ENCODE measurements at places on chromosomes 6 and 20.

GRCh38 chr6:145895802-145896201 is 68.4 kb downstream of the SHPRH start:
- no peak for DNase-seq

DNA sequence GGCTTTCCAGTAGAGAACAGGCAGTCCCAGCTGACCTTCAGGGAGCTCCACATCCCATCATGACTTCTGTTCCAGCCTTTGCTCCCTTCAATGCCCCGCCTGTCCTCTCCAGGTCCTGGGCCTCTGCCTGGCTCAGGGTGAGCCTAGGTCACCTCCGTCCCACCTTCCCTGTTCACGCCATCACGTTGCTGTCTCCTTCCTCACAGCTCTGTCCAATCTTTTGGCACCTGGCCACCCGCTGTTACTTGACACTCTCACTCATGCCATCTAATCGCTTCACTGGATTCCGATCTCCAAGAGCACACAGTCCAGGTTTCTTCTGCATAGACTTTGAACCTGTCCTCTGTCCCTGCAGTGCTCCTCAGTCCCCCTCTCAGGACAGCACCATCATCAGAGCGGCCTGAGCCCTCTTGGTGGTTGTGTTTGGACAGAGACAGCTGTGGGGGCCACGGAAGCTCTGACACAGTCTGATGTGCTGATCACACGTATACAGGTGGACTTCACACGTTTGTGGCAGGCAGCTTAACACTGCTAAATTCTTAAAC is 34.7 kb upstream of the TIAM2 start:
- no peak for DNase-seq

DNA sequence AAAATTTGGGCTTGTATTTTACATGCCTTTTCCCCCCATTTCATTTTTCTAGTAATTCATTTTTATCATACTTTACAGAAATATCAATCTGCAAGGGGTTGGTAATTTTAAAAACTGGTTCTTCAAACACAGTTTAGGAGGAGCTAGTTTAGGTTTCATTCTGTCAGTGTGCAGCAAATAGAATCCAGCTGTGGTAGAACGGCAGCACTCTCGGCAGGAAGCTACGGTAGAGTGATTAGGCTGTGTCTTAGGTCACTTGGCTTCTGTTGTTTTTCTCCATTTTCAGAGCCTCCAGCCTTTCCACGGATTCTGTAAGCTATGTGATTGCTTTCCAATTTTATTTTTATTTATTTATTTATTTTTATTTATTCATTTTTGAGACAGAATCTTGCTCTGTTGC is 32.7 kb downstream of the TLDC2 start:
- no peak for DNase-seq

DNA sequence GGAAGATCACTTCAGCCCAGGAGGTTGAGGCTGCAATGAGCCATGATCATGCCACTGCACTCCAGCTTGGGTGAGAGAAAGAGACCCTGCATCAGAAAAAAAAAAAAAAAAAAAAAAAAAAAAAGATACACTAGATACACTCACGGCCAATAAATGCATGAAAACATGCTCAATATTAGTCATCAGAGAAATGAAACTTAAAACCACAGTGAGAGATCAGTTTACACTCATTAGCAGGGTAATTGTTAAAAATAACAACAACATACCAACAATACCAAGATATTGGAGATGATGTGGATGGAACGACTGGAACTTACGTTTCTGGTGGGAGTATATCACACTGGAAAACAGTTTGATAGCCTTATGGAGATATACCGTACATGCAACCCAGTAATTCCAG is 29.9 kb downstream of the HS3ST5 start:
- no peak for DNase-seq

- DNase-seq: no peak
Observed at GRCh38 chr6:73525546-73526330, 4.9 kb upstream of the EEF1A1 start.

- DNase-seq: no peak
Observed at GRCh38 chr6:132937466-132937906, 123.1 kb downstream of the RPS12 start.

- DNase-seq: no peak
Observed at GRCh38 chr6:47153404-47153755, 111.2 kb upstream of the ADGRF1 start.

DNA sequence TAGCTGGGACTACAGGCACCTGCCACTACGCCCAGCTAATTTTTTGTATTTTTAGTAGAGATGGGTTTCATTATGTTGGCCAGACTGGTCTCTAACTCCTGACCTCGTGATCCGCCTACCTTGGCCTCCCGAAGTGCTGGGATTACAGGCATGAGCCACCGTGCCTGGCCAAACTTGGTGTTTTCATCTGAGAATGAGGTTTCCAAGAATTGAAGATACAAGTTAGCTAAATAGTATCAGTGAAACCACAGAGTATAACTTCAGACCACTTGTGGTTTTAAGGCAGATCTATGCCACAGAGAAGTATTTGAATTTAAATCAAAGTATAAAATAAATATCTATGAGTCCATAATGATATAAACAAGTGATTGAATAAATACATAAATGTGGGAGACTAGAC is 70.1 kb downstream of the SLC16A10 start:
- DNase-seq: no peak

- DNase-seq: no peak
Observed at GRCh38 chr6:66478705-66479104, 771.7 kb upstream of the EYS start.

GRCh38 chr6:22008248-22008836 is 288.5 kb downstream of the PRL start:
- no peak for DNase-seq

DNA sequence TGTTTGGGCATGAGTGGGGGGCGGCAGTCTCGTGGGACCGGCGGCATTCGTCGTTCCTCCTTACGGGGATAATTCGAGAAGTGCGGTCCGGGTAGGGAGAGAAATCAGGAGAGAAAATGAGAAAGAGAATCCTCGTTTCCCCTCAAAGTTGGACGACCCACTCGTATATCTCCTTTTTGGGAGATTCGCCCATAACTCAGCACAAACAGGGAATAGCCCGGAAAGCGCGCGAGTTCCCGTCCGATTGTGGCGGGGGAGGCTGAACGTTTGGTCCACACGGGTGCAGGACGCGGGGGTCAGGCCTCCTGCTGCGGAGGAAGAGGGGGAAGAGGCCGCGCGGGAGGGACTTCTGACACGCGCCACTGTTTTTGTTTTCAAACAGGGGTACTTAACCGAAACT is 42.4 kb downstream of the POPDC3 start:
- DNase-seq: no peak

DNA sequence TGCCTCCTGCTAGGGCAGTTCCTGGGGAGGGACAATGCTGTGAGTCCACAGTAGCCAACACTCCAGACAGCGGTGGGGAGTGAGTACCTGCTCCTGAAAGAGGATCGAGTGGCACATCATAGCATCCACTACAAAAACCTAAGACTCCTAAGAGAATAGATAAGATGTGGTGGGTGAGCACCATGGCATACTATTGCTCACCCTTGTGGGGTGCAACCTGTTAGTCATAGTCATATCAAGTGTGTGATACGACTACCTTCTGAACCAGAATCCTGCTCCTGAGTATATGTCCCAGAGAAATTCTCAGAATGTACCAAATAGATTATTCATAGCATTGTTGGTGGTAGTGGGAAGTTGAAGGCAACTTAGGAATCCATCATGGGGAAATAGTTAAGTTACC is 62.7 kb upstream of the GLP1R start:
- DNase-seq: no peak

DNA sequence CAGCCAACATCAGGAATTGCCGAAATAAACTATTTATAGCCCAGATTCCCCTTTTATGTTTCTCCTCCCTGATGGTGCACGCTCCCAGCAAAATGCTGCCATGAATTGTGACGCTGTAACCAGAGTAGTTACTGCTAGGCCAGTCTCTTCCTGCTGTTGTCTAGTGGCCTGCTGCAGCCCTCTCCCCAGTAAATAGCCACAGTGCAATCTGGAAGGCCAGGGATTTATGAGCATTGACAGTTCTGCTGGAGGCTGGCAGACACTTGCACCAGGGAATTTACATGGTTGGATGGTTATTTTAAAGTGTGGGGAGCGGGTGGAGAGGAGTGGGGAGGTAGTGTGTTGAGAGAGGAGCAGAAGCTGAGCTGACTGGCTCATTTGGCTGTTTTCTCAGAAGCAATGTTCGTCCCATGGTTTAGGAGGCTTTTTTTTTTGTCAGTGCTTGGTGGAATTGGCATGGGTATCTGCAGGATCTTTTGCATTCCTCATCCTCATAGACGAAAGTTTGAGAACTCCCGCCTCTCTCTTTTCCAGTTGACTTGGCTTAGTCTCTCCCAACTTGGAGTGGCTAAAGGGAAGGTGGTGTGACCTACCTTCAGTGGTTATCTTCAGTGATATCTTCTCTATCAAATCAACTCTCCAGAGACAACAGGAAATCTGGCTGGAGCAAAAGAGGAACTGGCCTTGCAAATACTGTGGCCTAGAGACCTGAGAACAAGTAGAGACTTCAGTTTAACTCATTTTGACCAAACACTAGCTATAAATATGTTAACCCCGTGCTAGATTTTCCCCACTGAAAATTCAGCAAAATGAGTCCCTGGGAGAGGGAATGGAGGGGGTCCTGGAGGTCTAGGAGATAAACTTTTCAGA is 99.3 kb upstream of the VSTM2L start:
- DNase-seq: no peak

GRCh38 chr20:9617940-9618339 is 103.5 kb downstream of the LAMP5 start:
- no peak for DNase-seq

DNA sequence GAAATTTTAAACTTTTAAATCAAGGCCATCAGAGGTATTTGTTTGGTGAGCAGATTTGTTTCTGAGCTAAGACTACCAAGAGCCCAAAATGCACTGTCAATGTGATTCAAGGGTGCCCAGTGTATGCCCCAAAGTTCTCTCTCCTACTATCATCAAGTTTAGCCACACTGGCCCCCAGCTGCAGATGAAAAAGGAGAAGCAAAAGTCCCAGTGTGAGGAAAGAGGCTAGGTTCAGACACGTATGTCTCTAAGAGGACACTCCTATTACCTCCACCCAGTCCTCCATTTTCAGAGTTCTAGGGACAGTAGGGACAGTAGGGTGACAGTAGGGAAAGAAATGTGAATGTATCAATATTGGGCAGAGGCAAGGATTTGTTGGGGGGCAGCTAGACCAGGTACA is 230.8 kb downstream of the CD83 start:
- no peak for DNase-seq

DNA sequence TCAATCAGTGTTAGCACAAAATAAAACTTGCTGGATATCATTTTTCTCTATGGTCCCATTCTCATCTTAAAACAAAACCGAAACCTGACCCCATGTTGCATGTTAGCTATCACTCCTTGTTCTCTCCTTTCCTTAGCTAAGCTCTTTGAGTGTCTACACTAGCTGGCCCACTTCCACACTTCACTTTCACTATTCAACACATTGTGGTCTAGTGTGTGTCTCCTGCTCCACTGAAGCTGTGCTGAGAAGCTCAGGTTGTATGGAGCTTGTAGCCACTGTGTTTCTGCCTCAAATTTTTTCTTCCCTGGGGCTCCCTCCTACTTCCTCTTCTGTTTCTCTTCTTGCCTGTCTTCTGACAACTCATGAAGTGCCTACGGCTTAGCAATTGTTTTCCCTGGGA is 223.0 kb downstream of the NKAIN2 start:
- no peak for DNase-seq

GRCh38 chr6:35419417-35419816 is 32.7 kb upstream of the FANCE start:
- DNase-seq: no peak

DNA sequence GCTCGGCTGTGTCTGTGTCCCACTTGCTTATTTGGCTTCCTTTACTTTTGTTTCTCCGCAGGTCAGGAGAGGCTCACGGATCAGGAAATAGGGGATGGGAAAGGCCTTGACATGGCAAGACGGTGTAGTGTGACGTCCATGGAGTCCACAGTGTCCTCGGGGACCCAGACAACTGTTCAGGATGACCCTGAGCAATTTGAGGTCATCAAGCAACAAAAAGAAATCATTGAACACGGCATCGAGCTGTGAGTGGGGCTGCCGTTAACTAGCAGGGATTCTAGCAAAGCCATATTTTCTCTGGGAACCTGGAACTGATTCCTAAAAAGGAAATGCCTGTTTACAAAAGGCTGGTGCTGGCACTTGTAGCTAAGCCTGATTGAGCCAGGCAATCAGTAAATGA is 54.4 kb downstream of the ARFGEF2 start:
- no peak for DNase-seq

GRCh38 chr20:3753501-3754275 is 13.9 kb downstream of the ADISSP start:
- DNase-seq: no peak

GRCh38 chr6:24078200-24078599 is 47.8 kb upstream of the NRSN1 start:
- no peak for DNase-seq

GRCh38 chr20:5173751-5174150 is 46.9 kb downstream of the CDS2 start:
- no peak for DNase-seq

GRCh38 chr6:43968110-43968965 is 158.9 kb downstream of the MRPL14 start:
- no peak for DNase-seq

DNA sequence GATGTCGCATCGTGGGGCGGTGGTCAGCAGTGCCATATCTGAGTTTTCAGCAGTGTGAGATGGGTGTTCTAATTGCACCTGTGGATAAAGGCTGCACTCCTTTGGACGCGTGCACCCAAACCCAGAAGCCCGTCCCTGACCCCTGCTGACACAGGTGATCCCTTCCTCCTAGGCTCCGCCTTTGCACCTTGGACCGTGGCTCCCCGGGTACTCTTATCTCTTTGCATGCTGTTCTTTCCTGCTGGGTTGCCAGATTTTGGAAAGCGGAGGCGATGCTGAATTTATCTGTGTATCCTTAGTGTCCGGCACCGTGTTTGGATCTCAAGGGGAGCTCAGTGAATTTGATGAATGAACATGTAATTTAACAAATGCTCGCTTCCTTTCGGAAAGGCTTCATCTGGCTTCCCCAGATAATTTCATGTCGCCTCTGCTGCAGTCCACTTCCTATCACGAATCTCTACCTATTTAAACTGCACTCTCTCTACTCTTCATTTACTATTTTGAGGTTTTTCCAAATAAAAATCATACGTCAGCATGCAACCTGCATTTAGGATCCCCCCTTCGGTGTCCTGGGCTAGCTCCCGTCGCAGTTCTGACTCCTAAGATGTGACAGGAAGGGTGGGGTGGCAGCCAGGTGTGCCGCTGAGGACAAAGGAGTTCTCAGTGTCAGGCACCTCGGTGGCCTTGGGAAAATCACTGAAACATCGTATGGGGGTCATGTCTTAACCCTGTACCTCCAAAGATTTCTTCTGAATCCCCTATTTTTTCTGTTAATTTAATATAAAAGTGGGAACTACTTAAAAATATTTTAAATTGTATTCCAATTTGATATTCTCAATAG is 753 bp upstream of the PERP start:
- DNase-seq: no peak

DNA sequence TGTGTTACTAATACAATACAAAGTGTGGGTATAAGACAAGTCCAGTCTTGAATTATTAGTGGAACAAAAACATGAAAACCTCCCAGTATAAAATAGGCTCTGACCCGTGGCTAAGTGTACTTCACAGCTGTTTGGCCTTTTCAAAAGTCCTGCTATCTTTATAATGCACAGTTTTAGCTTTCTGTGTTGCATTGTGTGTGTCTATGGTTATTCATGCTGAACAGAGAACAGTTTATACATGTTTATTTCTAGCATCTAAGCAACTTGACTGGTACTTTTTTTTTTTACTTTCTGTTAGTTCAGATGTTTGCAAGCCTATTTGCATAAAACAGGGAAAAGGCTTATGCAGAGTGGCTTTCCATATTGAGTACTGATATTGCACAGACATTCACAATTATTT is 119.2 kb upstream of the CCN2 start:
- DNase-seq: no peak

- DNase-seq: no peak
Observed at GRCh38 chr6:107129370-107129925, 14.1 kb upstream of the BEND3 start.
